ENCODE measurements at places on chromosomes 3 and 15.

GRCh38 chr3:59040902-59041301, 8.9 kb downstream of the CFAP20DC start:
- no peak for DNase-seq

DNA sequence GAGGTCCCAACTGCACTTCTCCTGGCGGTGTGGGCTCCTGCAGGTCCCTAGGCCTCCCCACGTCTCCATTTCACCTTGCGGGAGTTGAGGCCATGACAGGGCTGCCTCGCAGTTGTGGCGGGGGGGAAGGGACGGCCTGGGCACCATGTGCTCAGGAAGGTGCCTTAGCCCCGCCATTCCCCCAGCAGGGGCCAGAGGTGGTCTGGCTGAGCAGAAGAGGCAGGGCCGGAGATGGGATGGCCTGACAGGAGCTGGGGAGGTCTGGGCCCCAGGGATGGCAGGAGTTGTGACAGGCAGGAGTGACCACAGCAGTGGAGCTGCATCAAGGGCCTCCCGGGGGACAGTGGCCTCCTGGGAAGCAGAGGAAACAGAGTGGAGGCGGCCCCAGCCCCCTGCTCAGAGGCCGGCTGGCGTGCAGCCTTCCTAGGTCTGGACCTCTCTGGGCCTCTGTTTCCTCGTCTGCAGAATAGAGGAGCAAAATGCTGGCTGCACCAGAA, 18.7 kb upstream of the KLF15 start:
- DNase-seq, result no peak

DNA sequence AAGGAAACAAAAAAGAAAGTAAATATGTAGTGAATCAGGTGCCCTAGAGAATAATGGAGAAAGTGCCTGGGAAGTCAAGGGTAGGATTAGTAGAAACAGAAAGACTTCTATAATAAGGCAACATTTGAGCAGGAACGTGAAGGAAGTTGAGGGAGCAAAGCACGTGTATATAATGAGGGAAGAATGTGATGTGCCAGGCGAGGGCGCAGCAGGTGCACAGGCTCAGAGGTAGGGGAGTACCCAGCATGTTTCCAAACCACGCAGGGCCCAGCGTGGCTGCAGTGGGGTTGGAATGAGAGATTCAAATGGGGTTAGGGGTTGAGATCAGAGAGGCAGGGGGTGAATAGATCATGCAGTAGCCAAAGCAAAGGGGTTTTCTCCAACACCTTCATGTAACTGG, 91.9 kb upstream of the VGLL4 start:
- no peak for DNase-seq

DNA sequence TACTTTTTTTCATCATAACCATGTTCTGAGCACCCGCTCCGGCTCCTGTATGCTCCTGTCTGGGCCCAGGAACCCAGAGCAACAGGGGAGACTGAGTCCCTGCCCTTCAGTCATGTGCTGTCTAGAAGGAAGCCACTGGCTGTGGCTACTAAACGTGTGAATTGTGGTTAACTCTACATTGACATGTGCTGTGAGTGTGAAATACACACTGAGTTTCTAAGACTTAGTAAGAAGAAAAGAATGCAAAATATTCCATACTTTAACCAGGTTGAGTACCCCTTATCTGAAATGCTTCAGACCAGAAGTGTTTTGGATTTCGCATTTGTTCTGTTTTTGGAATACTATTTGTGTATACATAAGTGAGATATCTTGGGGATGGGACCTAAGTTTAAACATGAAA, 42.8 kb upstream of the CGNL1 start:
- no peak for DNase-seq

GRCh38 chr3:27553886-27554540, 69.8 kb upstream of the SLC4A7 start:
- no peak for DNase-seq

- DNase-seq, result no peak
Measured at GRCh38 chr3:26962492-26963360, 340.2 kb downstream of the LRRC3B start.

DNA sequence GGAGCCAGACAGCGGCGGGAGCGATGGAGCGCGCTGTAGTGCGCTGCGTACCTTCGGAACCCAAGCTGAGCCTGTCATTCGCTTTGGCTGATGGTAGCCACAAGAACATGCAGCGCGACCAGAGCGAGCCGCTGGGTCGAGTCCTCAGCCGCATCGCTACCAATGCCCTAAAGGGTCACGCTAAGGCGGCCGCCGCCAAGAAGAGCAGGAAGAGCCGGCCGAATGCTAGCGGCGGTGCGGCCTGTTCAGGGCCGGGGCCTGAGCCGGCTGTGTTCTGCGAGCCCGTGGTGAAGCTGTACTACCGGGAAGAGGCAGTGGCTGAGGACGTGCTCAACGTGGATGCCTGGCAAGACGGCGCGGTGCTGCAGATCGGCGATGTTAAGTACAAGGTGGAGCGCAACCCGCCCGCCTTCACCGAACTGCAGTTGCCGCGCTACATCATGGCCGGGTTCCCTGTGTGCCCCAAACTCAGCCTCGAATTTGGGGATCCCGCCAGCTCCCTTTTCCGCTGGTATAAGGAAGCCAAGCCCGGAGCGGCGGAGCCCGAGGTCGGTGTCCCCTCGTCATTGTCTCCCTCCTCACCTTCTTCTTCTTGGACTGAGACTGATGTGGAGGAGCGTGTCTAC, 498 bp downstream of the PDE12 start:
- DNase-seq, result no peak

DNA sequence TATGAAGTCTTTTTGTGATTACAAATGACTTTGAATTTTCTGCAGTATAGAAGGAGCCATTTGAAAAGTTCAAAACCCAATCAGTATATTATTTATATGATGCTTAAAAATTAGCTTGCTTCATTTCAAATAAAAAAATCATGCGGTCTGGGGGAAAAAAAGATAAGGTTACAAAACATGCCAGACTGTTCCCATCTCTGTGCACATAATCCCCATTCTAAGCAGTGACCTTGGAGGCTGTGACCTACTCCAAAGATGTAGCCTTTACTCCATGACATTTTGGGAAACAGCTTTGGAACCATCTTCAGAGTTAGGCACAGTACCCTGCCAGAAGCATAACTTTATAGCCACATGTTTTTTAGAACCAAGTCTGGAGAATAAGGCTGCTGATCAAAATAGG, 447.7 kb upstream of the WNT5A start:
- no peak for DNase-seq

DNA sequence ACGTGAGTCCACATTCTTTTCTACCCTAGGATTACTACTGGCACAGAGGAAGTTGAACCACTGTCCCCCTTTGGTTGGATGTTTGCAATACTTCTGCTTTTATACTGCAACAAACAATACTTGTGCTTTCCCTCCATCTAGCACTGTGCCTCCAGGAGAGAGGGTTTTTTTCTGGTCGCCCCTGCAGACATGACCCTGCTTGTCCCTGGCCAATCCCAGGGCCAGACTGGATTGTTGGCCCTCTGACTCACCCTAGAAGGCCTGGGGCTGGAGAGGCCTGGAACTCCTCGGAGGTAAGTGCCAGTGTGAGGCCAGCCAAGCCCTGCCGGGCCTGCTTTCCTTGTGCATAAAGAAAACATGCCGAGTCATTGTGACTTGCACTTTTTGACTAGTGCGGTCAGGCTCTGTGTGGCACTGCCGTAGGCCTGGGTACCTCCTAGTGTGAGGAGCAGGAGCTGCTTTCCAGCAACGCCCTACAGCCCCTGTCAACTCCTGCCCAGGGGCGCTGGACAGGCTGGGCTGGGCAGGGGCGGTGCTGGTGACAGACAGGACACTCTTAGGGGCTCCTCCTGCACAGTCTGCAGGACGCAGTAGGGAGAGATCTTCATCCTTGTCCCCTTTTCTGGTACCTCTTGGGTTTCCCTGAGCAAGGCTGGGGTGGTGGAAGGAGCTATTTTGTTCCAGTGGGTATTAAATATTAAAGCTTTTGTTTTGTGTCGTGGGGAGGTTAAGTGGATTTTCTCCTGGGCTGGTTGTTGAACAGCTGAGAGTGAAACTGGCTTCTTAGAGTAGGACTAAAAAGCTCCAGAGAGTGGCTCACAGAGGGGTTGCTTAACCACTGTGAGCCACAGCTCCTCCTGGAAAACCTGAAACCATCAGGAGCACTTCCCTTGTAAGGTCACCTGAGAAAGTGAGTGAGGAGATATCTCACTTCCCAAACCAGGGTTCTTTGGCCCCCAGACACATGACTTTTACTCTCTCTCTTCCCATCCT, 14.4 kb upstream of the TKT start:
- DNase-seq, result no peak

GRCh38 chr3:52763466-52763865, 7.3 kb downstream of the NEK4 start:
- no peak for DNase-seq

DNA sequence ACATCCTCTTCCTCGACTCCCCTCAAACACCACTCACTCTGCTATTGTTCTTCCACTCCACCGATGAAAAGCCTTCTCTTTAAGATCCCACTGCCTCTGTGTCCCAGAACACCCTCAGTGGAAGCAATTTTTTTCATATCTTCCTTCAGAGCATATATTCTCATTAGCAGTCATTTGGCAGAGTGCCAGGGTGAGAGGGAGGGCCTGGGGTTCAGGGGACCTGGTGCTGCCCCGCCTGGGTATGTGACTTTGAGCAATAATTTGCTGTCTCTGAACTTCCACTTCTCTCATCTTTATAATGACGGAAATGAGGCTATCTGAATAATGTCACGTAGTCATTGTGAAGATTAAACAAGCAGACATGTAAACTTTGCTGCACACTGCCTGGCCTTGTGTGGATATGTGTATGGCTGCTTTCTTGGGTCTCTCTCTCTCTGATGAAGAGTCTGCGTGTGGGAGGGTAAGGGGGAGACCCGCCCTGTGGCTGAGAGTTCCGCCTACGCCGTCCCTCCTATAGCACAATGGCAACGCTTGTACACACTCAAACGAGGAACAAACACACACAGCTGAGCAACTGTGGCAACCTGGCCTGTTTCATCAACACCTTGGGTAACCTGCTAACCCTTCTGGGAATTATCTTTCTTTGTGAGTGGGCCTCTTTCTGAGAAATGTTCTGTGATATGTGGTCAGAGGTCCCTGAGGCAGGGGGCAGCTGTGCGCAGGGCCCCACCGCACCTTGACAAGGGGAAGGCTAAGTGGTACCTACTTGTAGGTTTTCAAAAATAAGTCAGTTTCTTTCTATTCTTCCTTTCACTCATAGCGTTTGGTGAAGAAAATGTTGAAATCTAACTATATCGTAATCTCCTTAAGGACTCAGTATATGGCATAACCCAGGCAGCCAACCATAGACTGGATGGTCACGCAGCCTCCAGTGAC, 369.8 kb downstream of the SV2B start:
- DNase-seq, result no peak

GRCh38 chr3:11434017-11434526, 161.9 kb downstream of the ATG7 start:
- DNase-seq, result no peak

- no peak for DNase-seq
Measured at GRCh38 chr3:101994386-101994785, 145.1 kb downstream of the NFKBIZ start.

- no peak for DNase-seq
Measured at GRCh38 chr3:126152458-126152857, 27.9 kb downstream of the ALDH1L1 start.

DNA sequence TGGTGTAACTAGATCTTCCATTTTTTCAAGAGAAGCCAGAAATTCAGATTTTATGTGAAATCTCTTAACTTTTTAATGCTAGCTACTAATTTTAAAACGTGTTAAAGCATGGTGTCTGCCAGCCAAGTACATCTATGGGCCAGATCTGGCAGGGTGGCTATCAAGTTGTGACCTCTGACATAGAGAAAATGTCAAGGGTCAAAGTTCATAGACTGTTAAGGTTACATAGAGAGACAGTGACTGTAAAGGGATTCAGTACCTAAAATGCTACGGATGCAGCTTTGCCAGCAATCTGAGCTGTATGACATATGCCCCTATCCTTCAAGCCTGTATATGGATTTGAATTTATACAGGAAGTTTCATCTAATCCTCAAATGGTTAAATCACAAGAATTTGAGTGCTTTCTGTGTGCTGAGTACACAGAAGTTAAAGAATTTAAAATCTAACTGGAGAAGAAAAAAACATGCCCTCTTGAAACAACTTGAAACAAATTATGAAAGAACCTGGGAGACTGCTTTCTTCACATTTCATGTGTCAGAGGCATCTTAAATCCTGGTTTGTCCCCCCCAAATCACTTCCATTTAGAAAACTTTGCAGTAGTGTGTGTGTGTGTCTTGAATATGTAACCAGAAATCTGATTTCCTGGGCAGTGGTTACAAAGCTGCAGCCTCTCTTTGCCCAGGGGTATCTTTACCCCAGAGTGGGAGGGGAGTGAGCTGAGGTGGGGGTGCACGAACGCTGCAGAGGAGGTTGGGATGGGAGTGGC, 895 bp upstream of the ARHGAP31 start:
- no peak for DNase-seq

- DNase-seq, result no peak
Measured at GRCh38 chr3:32359766-32360492, 31.7 kb upstream of the CMTM7 start.

DNA sequence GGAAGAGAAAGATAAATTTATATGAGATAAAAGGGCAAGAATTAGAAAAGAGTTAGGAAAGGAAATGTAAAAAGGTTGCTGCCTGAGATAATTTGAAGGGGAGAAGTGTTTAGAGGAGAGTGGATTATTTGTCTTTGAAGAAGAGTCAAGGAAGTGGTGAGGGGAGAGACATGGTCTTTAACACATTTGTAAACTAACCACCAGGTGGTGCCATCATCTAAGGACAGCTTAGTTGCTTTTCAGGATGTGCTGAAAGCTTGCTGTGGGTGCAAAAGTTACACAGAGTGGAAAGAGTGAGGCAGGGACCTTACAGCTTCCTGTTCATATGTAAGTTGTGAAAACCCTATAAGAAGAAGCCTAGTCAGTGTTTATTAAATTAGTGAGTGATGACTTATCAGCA, 114.1 kb upstream of the DNAJC19 start:
- DNase-seq, result no peak

- DNase-seq, result no peak
Measured at GRCh38 chr3:151275091-151275490, 3.3 kb downstream of the P2RY14 start.

Data from cortex of kidney (tissue), 1 donor.